GM10248 (cell line): ENCODE measurements at places on chromosomes 6 and 20.

- no peak for DNase-seq
These were observed 50.1 kb upstream of the DEK start for GRCh38 chr6:18314317-18314997.

GRCh38 chr20:41029150-41029901 lies 704 bp downstream of the TOP1 start:
- peak; percentile 69 for DNase-seq

GRCh38 chr20:17457588-17458190 lies 73.5 kb downstream of the BFSP1 start:
- DNase-seq, result no peak

GRCh38 chr6:34810936-34811632 lies 19.2 kb downstream of the BLTP3A start:
- peak; percentile 38 for DNase-seq

GRCh38 chr20:57500962-57501361 lies 24.0 kb downstream of the CTCFL start:
- no peak for DNase-seq
